Stomach (tissue), 19 donors: ENCODE measurements at places on chromosomes 12 and 14. TPM values are rescaled to one million over a fixed set of nuclear protein-coding genes. Genes with fewer than 3 reads are reported as not detected.

DNA sequence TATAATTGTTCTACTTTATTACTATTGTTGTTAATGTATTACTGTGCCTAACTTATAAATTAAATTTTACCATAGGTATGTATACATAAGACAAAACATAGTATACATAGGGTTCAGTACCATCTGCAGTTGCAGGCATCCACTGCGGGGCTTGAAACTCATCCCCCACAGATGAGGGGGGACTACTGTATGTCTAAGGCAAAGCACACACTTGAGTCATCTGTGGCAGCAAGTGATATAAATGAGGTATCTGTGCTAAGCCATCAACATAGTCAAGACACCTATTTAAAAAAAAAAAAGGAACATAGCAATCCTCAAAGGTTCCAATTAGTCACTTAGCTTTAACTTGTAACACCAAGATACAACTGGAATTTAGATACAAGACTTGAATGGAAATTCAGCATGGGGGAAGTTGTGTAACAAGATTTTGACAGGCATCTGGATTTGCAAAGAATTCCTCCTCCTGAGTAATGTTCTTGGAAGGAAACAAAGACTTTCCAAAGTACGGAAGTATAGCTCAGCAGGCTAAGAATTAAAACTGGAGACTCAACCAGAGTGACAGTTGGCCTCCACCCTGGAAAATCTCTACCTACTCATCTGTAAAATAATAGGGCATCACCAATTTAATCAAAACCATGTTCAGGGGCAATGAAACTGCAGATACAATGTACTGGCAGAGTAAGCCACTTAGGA is 14.9 kb downstream of the DCAF5 start:
- H3K4me1 ChIP-seq, result peaks cover 68% of the 10 kb centered on the region
- DNase-seq, result peak; percentile 27

GRCh38 chr12:57965766-57966165 is 24.4 kb downstream of the ATP23 start:
- no peak overlapping the region for H3K4me3 ChIP-seq
- no peaks in the 10 kb centered on the region for H3K4me1 ChIP-seq
- no peaks in the 10 kb centered on the region for H3K36me3 ChIP-seq
- no peaks in the 10 kb centered on the region for H3K27me3 ChIP-seq
- DNase-seq, result no peak

DNA sequence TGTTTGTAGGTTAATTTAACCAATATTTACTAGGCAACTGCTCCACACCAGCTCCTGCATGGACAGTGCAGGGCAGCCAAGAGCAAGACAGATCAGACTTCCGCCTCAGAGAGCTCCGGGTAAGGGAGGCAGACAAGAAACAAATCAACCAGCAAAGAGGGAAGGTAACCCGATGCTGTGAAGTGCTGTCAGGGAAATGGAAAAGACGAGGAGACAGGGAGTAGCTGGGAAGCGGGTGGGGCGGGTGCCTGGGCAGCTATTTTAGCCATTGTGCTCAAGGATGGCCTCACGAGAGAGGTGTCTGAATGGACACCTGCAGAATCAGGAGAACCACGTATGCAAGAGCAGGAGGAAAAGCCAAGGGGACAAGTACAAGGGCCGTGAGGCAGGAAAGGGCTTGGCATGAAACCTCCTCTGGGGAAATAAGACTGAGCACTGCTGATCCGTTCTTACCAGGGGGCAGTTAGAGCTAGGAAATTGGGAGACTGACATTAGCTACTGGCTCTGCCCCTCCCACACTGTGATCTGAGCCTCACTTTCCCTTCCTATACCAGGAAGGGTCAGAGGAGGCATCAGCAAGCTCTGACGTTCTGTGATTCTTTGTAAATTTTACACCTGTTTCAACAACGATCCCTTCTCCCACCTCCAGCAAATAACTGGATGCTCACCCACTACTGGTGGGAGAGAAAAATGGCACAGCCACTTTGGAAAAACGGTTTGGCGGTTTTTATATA is 6.5 kb upstream of the TMEM119 start:
- H3K4me3 ChIP-seq, result no peak overlapping the region
- H3K27ac ChIP-seq, result no peak overlapping the region
- no peaks in the 10 kb centered on the region for H3K36me3 ChIP-seq
- H3K27me3 ChIP-seq, result no peaks in the 10 kb centered on the region
- DNase-seq, result no peak
- no peaks in the 10 kb centered on the region for H3K4me1 ChIP-seq

Gene OTX2
- not detected for total RNA-seq

GRCh38 chr14:105314287-105315200 is at the start of gene PACS2:
TSS of gene PACS2 (plus strand) at chr14:105314748. CDS start at chr14:105314919, 171 bp downstream.
- peak; percentile 96 for DNase-seq
- H3K36me3 ChIP-seq, result no peaks in the 10 kb centered on the region
- H3K4me3 ChIP-seq, result peak within 1 kb of the TSS; percentile 82
- no peaks in the 10 kb centered on the region for H3K27me3 ChIP-seq
- H3K4me1 ChIP-seq, result peaks cover 52% of the 10 kb centered on the region
- peak within 1 kb of the TSS; percentile 87 for H3K27ac ChIP-seq

DNA sequence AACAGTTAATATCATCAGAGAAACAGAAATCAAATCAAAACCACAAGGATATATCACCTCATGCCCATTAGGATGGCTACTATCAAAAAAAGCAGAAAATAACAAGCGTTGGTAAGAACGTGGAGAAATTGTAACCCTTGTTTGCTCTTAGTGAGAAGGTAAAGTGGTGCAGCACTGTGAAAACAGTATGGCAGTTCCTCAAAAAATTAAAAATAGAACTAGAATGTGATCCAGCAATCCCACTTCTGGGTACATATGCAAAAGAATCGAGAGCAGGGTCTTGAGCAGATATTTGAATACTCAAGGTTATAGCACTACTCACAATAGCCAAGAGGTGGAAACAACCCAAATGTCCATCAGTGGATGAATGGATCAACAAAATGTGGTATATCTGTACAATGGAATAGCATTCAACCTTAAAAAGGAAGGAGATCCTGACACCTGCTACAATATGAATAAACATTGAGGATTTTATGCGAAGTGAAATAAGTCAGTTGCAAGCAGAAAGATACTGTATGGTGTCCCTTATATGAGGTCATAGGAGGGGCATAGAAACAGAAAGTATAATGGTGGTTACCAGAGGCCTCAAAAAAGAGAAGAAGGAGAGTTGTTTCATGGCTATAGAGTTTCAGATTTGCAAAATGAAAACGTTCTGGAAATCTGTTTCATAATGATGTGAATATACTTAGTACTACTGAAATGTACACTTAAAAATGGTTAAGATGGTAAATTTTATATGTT is 131.0 kb upstream of the EEA1 start:
- H3K36me3 ChIP-seq, result no peaks in the 10 kb centered on the region
- no peak overlapping the region for H3K27ac ChIP-seq
- peak; percentile 22 for DNase-seq
- H3K4me1 ChIP-seq, result no peaks in the 10 kb centered on the region
- H3K4me3 ChIP-seq, result no peak overlapping the region

DNA sequence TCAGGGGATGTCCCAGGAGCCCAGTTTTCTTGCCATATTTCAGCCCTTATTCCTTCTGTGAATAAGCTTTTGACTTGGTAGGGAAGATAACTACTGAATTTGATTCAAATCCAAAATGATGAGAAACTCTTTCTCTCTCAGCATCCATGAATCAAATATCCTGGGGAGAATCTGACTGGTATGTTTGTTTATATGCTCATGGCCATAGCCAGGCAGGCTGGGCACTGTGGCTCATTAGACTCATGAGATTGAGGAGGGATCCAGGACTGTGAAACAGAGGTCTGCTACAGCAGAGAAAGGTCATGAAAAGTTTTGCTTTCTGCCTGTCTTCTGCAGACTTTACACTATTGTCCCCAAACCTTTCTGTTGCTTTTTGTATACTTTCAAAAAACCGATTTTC is 346.4 kb upstream of the ATP2B1 start:
- no peaks in the 10 kb centered on the region for H3K36me3 ChIP-seq
- DNase-seq, result no peak
- H3K4me3 ChIP-seq, result no peak overlapping the region
- no peaks in the 10 kb centered on the region for H3K27me3 ChIP-seq

Gene HOXC11
- total RNA-seq, result not detected

- no peak for DNase-seq
- H3K4me3 ChIP-seq, result no peak overlapping the region
- H3K4me1 ChIP-seq, result peaks cover 4% of the 10 kb centered on the region
Observed at GRCh38 chr12:21444193-21445146, 7.0 kb downstream of the PYROXD1 start.

DNA sequence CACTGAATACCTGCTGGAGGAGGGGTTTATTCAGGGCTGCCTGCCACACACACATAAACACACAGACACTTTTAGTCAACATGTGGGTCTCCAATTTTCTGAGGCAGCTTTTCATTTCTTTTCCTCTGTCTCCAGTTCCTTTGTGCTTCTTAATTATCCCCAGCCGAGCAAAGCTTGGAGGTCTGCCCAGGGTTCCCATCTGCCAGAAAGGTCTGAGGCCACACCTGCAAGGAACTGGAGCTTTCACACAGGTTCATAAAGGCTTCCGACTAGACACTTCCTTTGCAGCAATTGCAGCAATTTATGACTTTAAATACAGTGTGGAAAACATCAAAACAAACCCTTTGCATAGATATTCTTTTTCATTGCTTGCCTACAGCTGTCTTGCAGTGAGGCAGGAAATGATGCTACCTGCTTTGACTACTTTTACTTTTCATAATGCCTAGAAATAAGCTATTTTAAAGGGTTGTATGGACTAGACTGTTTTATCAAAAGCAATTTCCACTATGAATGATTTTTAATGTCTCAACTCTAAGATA is 1318.9 kb downstream of the AACS start:
- no peaks in the 10 kb centered on the region for H3K36me3 ChIP-seq
- no peak overlapping the region for H3K27ac ChIP-seq
- no peak for DNase-seq

GRCh38 chr12:119589097-119589496 is 4.5 kb upstream of the TMEM233 start:
- no peak overlapping the region for H3K4me3 ChIP-seq
- H3K4me1 ChIP-seq, result no peaks in the 10 kb centered on the region
- H3K36me3 ChIP-seq, result no peaks in the 10 kb centered on the region
- H3K27ac ChIP-seq, result no peak overlapping the region
- H3K27me3 ChIP-seq, result peaks cover 27% of the 10 kb centered on the region
